ENCODE measurements at places on chromosomes 4 and X. TPM values are rescaled to one million over a fixed set of nuclear protein-coding genes. Genes with fewer than 3 reads are reported as not detected.

Gene HSFX4
- not detected for polyA plus RNA-seq

Gene F11
- not detected for polyA plus RNA-seq

Gene GABRG1
- 0.03 TPM for polyA plus RNA-seq

Gene MAGEB10
- polyA plus RNA-seq, result not detected

Gene SLC38A5
- 222 TPM for polyA plus RNA-seq

Gene DDX3X
- 113 TPM for polyA plus RNA-seq

Gene CCDC160
- polyA plus RNA-seq, result not detected

Gene RIBC1
- not detected for polyA plus RNA-seq

Gene ATP1B4
- not detected for polyA plus RNA-seq

Gene MTM1
- 4.8 TPM for polyA plus RNA-seq

Gene SPANXA2
- polyA plus RNA-seq, result not detected

Gene ERAS
- polyA plus RNA-seq, result not detected

Gene NPY5R
- 0.12 TPM for polyA plus RNA-seq

Gene NXF2
- polyA plus RNA-seq, result not detected

Gene EDNRA
- polyA plus RNA-seq, result 3.2 TPM

Gene SH2D1A
- 0.14 TPM for polyA plus RNA-seq

Gene ADH7
- not detected for polyA plus RNA-seq

Gene GABRE
- polyA plus RNA-seq, result 7.1 TPM

Gene TXK
- polyA plus RNA-seq, result not detected

Gene EFHC2
- 0.67 TPM for polyA plus RNA-seq

Gene ZNF157
- not detected for polyA plus RNA-seq

Gene TCEAL7
- 2.0 TPM for polyA plus RNA-seq

Gene TDO2
- polyA plus RNA-seq, result not detected

Gene NOP14
- polyA plus RNA-seq, result 22.6 TPM

Gene GPR50
- not detected for polyA plus RNA-seq

Gene NCAPG
- polyA plus RNA-seq, result 0.10 TPM

Gene ZAR1
- not detected for polyA plus RNA-seq

Gene RAB40A
- polyA plus RNA-seq, result 0.08 TPM
